HEK293T (cell line): ENCODE measurements at places on chromosomes 13 and 19.

DNA sequence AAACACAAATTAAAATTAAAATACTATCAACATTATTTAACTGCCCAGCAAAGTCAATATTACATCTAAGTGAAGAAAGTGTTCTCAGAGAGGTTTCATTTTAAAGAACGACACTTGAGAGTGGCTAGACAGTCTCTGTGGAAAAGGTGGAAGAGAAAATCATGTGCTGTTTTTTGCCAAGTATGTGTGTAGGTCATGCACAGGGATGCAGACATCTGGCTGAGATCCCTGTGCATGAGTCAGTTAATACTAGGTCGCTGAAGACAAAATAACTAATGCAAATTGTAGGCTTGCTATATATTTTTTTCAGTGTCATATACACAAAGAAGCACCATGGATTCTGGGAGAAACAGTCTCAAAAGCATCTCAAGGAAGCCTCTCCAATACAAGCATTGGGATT lies 44.3 kb upstream of the ENOX1 start:
- DNase-seq, result no peak

DNA sequence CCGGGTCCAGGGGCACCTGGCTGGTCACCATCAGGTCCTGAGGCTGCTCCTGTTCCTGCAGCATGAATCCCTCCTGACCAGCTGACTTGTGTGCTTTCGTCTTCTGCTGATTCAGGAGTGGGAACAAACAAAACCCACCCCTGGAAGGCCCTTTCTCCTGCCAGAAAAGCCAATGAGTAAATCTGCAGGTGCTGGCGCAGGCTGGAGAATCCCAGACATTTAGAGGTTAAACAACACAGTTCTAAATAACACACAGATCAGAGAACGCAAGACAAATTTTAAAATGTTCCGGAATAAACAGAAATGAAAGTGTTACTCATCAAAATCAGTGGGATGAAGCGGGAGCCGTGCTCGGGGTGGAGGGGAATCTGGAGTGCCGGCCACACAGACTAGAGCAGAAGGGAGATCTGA lies 60.6 kb upstream of the C13orf46 start:
- DNase-seq, result no peak

- no peak for DNase-seq
Measured at GRCh38 chr19:2469102-2469914, 6.6 kb upstream of the GADD45B start.

DNA sequence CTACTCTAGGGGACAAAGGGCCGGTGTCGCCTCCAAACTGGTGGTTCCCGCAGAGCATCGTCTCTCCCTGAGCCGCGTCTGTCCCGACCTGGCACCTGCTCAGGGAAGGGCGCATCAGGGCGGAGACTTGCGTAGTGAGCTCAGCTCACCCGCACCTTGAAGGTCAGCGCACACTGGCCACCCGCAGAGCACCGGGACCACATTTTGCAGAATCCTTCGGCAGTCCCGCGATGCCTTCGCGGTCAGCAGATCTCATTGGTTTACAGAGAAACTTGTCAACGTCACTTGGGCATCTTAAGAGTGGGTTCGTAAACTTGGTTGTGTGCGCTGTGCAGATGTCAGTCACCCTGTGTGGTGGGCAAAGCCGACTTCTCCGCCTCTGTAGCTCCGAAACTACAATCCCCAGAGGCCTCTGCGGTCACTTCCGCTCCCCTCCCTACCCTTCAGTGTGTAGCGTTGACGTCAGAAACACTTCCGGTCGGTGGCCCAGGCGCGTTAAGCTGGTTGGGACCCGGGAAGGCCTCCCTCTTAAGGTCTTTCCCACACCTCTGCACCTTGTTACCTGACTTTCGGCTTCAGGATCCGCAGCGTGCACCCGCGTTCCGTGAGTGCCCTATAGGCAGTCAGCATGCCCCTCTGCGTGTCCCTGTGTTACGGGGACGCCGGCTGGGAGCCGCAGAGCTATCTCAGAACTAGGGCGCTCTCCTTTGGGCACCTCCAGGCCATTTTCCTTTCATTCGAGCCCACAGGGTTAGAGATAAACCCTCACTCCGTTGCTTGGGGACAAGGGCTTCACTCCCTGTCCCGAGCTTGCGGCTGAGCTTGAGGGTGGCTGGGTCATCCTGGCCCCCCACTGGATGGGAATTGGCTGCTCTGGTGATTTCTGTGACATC lies 36.5 kb upstream of the ZNF527 start:
- DNase-seq, result peak; percentile 75

GRCh38 chr13:50539791-50540530 lies 303.5 kb downstream of the DLEU7 start:
- DNase-seq, result no peak

- DNase-seq, result no peak
Measured at GRCh38 chr13:87851410-87851809, 180.2 kb downstream of the SLITRK5 start.

DNA sequence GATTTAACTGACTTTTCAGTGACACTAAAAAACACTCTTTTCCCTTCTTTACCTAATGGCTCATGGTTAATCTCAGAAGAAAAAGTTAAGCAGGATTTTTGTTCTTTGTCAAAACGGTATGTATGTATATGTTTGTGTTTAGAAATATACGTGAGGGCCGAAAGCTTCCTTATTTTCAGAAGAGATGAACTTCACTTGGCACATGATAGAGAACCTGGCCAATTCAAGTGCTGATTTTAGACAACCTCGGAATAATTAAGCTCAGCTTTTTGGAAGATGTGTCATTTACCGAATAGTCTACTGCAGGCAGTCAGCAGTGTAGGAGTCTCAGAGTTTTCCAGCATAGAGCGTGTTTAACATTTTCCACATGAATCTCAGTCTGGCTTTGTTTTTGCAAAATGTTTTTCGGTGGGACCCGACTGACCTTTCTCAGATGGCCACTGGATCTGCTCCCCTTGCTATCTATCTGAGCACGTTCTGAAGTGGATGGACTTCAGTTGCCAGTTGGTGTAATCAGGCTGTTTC lies 4.6 kb downstream of the RNASEH2B start:
- no peak for DNase-seq

GRCh38 chr19:16527971-16528521 lies 14.2 kb downstream of the CHERP start:
- peak; percentile 69 for DNase-seq

DNA sequence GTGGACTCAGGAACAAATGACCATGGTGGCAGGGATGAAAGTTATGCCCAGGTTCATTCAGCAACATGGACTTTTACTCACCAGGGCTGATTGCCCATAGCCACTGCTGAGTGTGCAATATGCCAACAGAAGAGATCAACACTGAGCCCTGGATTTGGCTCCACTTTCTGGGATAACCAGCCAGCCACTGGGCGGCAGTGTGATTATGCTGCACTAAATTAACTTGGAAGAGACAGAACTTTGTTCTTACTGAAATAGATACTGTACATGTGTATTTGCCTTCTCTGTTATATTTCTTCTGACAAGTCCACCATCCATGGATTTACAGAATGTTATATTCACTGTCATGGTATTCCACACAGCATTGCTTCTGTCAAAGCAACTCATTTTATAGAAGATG lies 257.4 kb downstream of the TDRD3 start:
- DNase-seq, result peak; percentile 23

DNA sequence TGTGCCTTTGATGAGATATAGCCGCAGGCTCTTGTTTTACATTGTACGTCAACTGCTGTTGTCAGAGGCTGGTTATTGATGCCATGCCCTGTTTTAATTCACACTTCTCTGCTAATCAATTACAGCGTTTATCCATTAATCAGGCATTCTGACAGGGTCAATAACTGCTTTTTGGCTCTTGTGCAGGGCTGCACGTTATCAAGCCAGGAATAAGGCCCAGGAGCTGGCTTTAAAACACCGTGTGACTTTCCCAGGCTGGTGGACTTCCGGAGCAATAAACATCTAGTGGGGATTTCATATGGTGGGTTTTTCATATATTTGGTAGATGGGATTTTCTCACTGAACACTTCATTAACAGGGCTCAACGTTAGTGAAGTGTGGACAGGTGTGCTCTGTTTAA lies 221.7 kb downstream of the TM9SF2 start:
- DNase-seq, result no peak

DNA sequence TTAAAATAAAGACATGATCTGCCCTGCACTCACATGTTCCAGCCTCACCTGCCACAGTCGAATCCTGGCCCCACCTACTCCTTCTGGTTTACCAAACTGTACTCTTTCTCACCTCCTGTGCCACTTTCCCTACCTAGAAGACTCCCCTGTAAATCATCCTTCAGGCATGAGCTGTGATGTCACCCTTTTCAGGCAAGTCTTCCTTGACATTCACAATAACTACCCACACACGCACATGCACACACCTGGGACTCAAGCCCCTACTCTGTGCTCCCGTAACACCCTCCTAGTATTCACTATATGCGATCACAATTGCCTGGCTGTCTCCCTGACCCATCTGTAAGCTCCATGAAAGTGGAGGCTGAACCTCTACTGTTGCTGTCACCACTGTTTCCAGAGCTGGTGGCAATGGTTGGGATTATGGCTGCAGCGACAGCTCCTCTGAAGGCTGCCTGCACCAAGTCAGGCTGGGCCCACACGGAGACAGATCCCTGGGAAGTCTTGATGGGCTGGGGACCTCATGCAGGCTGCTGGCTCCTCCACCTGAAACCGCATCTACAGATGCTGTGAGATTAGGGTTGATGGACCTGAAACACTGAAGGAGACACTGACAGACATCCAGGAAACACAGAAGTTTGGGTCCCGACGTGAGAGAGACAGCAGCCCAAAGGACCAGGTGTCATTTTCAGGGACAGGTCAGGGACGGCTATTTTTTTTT lies 611.1 kb downstream of the UQCRFS1 start:
- no peak for DNase-seq

GRCh38 chr13:42258747-42259146 lies 13.2 kb upstream of the AKAP11 start:
- DNase-seq, result no peak

DNA sequence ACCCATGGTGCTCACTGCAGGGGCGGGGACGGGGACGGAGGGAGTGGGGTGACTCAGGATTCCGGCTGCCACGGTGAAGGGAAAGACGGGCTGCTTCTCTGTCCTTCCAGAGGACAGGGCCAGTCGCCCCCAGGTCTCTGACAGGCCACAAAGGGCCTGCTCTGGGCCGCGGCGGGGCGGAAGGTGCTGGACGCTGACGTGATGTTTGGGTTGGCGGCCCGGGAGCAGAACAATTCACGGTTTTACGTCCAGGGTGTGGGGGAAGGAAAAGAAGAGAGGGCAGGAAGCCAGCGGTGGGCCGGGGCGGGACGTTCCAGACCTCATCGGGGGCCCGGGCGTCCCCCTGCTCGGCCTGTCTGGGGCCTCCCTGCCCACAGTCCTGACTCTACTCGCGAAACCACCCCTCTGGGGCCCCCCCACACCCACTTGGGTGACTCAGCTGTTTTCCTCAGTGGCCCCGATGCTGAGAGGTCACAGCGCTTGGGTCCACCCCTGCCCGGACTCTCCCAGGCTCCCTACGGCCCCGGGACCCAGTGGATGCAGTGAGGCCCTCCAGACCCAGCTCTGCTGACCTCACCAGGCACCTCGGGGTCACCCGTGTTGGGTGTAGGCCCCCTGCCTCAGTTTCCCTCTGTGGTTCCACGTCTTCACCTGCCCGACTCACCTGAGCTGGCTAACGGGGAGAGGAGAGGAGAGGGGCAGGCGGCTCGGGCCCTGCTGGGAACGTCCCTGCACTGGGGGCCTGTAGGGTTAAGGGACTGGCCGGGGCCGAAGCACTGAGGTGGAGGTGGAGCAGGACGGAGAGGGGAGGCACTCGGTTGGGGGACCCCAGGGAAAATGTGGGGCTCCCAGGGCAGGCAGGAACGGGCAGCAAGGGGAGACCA lies 29.2 kb downstream of the PIP5K1C start:
- no peak for DNase-seq

- DNase-seq, result no peak
Measured at GRCh38 chr19:42419309-42419708, 7.9 kb downstream of the LIPE start.

GRCh38 chr13:50721672-50721992 lies 121.9 kb downstream of the DLEU7 start:
- DNase-seq, result no peak

GRCh38 chr13:107376341-107377125 lies 808.6 kb upstream of the ARGLU1 start:
- DNase-seq, result no peak

DNA sequence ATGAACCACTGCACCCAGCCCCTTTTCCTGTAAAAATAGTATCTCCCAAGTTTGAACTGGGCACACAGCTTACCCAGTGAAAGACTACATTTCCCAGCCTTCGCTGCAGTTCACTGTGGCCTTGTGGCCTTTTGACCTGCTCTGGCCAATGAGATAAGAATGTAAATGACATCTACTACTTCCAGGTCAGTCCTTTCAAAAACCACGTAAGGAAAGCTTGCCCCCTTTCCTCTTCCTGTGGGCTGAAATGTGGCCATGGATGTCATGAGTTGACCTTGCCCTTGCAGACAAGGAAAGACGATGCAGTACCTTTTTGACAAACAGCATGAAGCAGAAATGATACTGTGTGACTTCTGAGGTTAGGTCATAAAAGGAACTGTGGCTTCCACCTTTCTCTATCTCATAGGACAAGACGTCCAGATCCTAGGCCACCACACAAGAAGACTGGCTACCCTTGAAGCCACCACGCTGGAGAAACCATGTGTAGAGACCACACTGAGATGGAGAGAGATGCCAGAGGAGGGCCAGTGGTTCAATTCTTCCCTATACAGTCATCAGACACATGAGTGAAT lies 19.9 kb downstream of the ACER1 start:
- no peak for DNase-seq
